Stimulated activated naive CD4-positive, alpha-beta T cell treated with Interleukin-2 at 50 U/mL for 16 hours (primary cell): ENCODE measurements at places on chromosomes 2 and 18.
A peak's percentile ranks its signal among the peaks of the same experiment; 100 is the strongest.

DNA sequence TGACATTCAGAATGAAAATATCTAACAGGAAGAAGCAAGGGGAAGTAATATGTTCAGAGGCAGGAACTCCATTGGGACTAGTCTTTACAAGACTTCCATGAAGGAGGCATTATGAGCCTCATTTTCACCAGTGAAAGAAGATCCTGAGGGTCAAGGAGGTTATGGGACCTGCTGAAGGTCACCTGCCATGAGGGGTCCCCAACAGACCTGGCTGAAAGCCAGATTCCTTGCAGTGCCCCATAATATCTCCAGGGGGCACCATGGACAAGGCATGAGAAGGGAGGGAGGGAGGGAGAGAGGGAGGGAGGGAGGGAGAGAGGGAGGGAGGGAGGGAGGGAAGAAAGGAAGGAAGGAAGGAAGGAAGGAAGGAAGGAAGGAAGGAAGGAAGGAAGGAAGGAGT lies 27.9 kb downstream of the XDH start:
- no peak for DNase-seq

- DNase-seq: no peak
These were observed 87.1 kb downstream of the PXDN start for GRCh38 chr2:1656961-1657841.

GRCh38 chr2:229675569-229675968 lies 38.8 kb downstream of the DNER start:
- no peak for DNase-seq

DNA sequence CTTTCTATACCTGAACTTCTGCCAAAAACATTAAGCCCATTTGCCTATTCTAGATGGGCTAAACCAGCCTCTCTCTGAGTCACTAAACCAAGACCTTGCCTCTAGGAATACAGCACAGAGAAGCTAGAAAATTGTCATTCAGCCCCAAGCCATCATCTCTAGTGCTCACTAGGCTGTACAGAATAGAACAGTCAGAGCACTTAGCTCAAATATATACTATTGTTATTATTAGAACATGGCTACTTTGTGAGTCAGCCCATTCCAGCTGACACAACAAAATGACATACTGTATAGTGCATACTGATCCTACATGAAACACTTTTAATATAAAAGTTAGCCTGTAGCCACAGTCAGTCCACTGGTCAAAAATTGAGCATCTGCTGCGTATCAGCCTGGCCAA lies 418.8 kb downstream of the NRXN1 start:
- DNase-seq: no peak

- DNase-seq: no peak
These were observed 12.2 kb downstream of the KANSL3 start for GRCh38 chr2:96625571-96626552.

- DNase-seq: no peak
These were observed 158.0 kb downstream of the RAPGEF4 start for GRCh38 chr2:172893671-172894070.

DNA sequence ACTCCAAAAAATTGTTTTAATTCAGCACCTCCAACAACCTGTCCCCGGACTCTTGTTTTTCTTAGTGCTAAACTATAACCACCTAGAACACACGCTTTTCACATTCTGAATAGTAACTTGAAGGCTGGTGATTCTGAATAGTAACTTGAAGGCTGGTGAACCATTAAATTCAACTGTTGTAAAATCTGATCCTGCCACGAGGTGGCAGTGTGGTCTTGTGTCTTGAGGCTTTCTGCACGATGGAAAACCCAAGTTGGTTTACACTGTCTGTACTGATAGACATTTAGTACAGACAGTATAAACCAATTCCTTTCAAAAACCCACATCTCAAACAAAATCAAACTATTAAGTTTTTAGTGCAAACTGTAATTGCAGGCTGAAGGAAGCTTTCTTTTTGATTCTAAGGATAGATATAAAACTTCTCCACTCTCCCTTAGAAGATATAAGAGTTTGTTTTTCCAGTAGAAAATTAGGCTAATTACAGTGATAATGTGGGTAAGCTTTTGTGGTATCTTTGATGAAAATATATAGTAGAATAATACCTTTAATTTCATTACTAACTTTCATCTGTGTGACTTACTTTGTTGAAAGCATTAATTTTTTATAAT lies 57.6 kb downstream of the VAPA start:
- DNase-seq: peak; percentile 26

- no peak for DNase-seq
These were observed 143.3 kb downstream of the CYP26B1 start for GRCh38 chr2:72004201-72004915.

DNA sequence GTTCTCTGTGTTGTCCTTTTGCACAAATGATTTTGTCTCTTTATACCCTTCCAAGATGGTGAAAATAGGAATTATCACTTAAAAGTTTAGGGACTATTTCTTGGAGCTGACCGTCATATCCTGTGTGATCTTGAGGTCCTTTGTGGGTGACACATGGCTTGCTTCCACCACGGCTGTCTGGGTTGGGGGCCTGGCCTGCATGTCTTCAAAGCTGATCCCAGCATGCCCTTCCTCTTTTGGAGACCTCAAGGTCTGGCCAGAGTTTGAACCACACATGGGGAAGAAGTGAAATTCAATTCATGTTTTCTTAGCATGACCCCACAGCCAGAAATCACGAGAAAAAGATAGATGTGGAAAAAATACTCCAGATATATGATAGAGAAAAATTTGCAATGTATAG lies 14.0 kb downstream of the SFTPB start:
- no peak for DNase-seq

GRCh38 chr18:31667185-31667584 lies 17.2 kb downstream of the B4GALT6 start:
- DNase-seq: no peak

DNA sequence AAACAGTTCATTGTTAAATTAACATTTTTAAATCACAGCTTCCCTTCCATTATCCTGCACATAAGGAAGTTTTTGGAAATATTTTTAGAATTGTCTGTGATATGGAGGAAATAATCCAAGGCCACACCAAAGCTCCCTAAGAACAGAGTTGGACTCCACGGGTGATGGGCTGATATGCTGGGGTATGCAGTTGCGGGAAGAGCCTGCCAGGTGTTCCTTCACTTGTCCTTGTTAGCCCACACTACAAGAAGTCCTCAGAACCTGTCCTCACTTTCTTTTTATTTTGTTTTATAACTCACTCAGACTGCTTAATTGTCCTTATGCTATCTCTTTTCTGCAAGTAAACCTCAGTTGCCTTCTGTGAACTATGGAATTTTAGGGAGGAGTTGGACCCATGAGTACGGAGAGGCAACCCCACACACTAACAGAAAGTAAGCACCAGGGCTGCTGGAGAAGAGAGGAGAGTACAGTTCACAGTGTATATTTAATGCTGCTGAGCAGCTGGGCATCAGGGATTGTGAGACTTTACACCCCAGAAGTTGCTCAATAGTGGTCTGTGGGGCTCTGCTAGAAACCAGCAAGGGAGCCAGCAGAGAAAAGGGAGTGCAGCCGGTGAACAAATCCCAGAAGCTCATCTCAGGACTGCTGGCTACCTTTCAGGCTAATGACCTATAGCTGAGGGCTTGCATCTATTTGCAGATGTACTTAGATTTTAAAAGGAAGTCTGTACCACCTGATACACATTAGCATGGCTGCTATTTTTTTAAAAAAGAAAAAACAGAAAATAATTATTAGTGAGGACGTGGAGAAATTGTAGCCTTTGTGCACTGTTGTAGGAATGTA lies 280.1 kb upstream of the STON1 start:
- DNase-seq: no peak

DNA sequence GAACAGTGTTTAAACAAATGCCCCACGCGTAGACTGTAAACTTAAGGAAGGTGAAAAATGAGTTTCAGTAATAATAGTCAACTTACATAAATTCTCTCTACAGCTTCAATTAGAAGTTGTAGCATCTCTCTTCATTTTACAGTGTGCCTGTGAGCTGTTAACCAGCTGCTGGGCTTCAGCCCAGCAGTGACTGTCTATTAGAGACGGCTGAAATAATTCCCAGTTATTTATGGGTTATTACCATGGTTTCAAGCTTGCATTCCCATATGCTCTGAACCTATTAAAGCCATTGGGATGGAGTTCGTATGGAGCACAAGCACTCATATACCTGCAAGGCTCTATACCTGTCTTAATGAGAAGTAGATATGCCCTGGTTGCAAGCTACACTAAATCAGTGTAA lies 501.1 kb downstream of the CNTNAP5 start:
- no peak for DNase-seq

DNA sequence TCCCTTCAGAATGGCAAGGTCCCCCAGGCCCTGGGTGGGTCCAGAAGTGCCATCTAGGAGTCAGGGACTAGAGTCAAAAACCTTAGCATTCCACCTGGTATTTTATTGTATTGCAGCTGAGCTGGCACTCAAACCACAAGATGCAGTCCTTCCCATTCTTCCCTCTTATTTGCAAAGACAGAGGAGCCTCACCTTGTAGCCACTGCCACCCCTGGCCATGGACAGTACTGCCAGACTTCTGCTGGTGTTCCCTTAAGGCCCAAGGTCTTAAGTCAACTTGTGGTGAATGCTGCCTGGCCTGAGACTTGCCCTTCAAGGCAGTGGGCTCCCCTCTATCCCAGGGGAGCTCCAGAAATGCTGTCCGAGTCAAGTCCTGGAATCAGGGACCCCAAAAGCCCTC lies 6.9 kb downstream of the UGT1A10 start:
- no peak for DNase-seq

DNA sequence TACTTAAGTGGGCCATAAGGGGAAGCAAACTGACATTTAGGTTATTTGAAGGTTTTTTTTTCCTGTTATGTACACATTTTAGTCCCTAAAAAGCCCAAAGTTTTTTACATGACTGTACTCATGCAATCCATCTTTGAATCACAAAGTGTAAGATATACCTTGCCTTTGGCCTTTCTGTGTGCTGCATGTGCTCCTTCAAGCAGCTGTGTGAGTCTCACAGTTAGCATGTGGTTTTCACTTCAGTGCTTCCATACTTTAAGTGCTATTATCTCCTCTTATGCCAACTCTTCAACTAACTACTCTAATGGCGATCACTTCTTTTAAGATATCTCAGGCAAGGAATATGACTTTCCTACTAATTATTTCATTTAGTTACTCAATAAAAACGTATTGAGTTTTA lies 597.1 kb upstream of the ACVR2A start:
- DNase-seq: no peak

GRCh38 chr2:129708221-129708967 lies 271.1 kb upstream of the RAB6C start:
- DNase-seq: no peak

GRCh38 chr2:148065936-148066335 lies 45.0 kb downstream of the MBD5 start:
- no peak for DNase-seq

DNA sequence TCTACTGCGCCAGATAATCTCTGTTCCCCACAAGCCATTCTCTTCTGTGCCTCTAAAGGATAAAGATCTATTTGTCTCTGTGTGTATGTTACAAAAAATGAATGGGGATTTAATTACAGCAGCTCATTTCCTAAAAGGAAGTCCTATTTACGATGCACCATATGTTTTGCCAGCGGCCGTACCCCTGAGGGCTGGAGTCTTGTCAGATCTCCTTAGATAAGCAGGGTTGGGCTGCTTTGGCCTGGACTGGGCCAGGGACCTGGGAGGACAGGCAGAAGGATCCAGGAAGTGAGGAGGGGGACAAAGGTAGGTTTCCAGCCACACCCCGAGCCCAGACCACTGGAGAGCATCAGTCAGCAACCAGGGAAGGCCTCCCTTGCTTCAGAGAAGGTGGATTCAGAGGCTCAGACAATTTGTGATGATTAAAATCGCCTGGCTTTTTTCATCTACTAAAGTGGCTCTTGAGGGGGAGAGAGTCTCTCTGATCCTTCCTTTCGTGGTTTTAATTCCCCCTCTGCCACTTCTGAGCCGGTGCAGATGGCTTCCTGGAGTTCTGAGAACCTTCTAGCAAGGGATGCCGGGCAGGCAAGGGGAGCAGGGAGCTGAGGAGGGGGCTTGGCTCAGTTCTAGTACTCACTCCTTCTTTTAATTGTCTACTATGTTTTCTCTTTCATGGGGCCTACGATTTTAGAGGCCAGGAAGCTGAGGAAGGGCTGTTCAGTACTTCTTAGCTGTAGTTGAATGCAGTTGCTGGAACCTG lies 42.1 kb downstream of the MYCN start:
- DNase-seq: no peak

DNA sequence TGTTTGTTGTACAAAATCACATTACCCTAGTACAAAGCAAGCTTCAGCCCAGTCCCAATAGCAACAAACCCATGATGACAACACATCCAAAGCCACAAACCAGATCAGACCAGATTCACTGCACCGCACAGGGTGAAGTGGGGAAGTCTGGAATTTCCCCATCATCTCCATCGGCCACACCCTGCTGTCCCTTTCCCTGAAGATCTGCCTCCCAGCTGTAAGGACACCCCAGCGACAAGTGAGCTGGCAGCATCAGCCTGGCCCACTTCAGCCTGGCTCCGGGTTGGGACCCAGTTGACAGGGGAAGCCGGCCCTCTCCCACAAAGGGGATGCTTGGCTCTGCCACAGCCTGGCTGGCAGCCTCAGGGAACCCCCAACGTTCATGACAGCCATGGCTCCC lies 207.6 kb downstream of the MGAT5 start:
- DNase-seq: no peak

GRCh38 chr2:100929147-100929546 lies 72.9 kb upstream of the RPL31 start:
- DNase-seq: no peak

DNA sequence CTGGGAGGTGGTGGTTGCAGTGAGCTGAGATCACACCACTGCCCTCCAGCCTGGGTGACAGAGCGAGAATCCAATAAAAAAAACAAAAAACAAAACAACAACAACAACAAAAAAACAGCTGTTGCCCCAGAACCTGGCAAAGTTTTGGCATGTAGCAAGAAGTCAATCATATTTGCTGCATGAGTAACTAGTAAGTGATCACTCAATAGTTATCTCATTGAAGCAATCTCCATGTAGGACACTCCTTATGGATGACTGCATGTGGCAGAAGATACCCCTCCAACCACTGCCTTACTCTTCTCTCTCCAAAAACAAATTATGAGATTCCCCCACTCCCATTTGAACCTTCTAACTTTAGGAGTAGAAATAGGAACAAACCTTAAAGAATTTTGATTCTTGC lies 113.7 kb downstream of the TTC27 start:
- DNase-seq: no peak

GRCh38 chr2:47222826-47223554 lies 67.9 kb upstream of the STPG4 start:
- DNase-seq: no peak

DNA sequence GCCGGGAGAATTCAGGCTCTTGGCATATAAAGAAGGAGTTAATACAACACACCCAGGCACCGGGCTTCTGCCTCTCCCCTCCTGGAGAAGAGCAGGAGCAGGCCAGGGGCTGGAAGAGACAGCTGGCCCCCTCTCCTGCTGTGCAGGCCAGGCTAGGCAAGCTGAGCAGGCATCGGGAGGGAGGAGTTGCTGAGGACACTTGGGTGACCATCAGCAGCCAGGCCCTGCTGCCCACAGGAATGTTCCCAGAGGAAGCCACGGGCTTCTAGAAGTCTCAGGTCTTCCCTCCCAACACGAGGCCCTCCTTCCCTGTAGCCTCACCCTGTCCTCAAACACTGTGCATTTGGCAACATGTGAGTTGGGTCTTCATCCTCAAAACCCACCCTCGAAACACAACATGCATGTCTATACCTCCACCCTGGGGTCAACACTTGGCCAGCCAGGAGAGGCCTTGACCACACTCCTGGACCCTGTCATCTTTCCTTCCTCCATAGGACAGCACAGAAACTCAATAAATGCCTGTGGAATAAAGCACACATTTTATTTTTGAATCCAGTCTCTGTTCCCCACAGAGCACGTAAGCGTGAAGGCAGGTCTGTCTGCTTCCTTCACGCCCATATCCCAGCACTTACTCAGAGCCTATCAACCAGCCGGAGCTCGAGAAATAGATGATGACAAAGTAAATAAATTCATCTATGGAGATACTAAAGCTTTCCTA lies 433.8 kb upstream of the ID2 start:
- no peak for DNase-seq
